ENCODE measurements at places on chromosomes 3 and 15.

GRCh38 chr3:39671116-39671515 lies 138.3 kb upstream of the MYRIP start:
- DNase-seq = no peak
- H3K4me3 ChIP-seq = no peak overlapping the region
- H3K27me3 ChIP-seq = peaks cover 5% of the 10 kb centered on the region
- no peaks in the 10 kb centered on the region for H3K36me3 ChIP-seq
- no peak overlapping the region for H3K27ac ChIP-seq

DNA sequence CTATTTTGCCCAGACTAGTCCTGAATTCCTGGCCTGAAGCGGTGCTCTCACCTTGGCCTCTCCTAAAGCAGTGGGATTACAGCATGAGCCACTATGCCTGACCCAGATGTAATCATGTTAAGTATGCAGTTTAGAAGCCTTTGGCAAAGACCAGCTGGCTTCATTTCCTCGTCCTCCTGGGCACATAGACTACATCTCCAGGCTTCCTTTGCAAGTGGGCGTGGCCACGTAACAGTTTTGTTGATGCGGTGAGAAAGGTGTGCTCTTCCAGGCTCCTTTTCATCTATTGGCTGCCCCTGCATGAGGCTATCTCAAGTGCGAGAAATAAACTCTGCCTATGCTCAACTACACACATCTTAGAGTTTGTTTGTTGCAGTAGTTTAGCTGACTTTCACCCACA lies 13.0 kb downstream of the SV2B start:
- H3K27me3 ChIP-seq = peaks cover 26% of the 10 kb centered on the region
- DNase-seq = no peak
- H3K27ac ChIP-seq = no peak overlapping the region
- no peak overlapping the region for H3K4me3 ChIP-seq

DNA sequence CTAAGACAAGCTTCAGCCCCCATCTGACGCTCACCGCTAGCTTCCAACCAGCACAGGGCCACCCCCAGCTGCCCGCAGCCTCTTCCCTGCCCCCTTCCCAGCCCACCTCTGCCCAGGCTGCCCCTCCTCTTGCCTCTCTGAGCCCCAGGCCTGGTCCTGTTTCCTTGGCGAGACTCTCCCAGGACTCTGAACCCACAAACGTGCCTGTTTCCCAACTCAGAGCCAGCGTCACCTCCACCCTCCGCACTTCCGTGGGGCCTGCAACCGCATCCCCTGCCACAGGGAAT lies 35.0 kb downstream of the ZXDC start:
- H3K27me3 ChIP-seq = no peaks in the 10 kb centered on the region
- DNase-seq = no peak

DNA sequence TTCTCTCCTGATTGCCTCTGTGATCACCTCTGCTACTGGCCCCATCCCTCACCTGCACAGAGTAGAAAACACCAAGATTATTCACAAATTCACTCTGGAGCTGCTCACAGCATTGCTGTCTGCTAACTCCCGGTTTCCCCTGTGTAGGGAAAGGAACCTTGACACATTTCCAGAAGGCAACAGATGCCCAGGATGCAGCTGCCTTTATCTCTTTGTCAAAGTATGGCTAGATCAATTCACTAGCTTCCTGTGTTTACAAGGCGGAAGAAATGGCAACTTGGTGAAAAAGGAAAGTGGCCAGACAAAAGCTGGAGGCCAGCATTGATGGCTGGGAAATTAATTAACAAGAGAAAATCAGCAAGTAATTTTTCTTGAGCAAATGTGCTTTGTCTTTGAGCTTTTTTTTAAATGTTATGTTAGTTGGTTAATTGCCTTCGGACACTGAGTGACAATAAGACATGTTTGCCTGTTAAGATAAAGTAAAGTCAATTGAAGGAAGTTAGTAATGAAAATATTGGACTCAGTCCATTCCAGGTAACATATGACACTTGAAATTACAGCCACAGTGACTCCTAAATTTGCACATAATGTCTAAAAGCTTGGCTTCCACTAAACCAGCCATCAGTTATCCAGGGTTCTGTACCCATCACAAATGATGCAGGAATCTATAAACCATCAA lies 394.6 kb upstream of the IL12A start:
- H3K4me1 ChIP-seq = no peaks in the 10 kb centered on the region
- H3K36me3 ChIP-seq = no peaks in the 10 kb centered on the region
- H3K27ac ChIP-seq = no peak overlapping the region
- H3K27me3 ChIP-seq = peaks cover 3% of the 10 kb centered on the region

- H3K4me3 ChIP-seq = no peak overlapping the region
- peaks cover 25% of the 10 kb centered on the region for H3K27me3 ChIP-seq
- DNase-seq = no peak
Measured at GRCh38 chr3:193779933-193780332, 186.9 kb downstream of the OPA1 start.

- H3K27ac ChIP-seq = no peak overlapping the region
- peaks cover 5% of the 10 kb centered on the region for H3K4me1 ChIP-seq
- no peak overlapping the region for H3K4me3 ChIP-seq
- DNase-seq = no peak
- H3K36me3 ChIP-seq = no peaks in the 10 kb centered on the region
- no peaks in the 10 kb centered on the region for H3K27me3 ChIP-seq
Measured at GRCh38 chr15:74611834-74612233, 3.8 kb upstream of the CLK3 start.

- H3K4me1 ChIP-seq = peaks cover 7% of the 10 kb centered on the region
- DNase-seq = peak; percentile 62
- no peaks in the 10 kb centered on the region for H3K36me3 ChIP-seq
- no peak overlapping the region for H3K27ac ChIP-seq
Measured at GRCh38 chr3:13110678-13111116, 37.5 kb upstream of the IQSEC1 start.

DNA sequence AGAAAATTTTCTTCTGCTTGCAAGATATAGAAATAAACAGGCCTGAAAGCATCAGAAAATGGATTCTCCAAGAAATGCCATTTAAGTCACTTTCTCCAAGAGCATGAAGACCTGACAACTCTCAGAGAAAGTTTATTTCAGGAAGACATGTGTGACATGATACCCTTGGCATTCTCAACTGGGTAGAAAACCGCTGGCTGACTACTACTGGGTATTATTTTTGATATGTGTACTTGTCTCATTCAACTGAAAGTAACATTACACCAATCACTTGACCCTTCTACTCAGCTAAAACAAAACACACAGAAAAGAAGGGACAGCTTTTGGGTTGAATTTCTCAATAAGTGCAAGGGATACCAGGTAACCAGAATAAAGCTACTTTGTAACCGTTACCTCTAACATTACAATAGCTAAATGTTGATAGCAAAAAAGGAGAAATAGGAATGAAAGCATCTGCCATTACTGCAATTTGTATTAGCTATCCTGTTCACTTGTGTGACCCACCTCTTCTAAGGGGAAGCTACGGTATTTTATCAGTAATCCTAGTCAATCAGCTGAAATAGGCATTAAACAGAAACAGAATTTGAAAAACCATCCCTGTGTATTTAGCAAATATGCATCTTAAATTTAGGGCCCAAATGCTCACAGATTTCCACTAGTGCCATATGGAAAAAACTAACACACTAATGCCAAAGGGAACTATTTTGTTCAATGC lies 7.3 kb downstream of the TRA2B start:
- peak overlapping the region; percentile 70 for H3K4me3 ChIP-seq
- H3K4me1 ChIP-seq = peaks cover 80% of the 10 kb centered on the region
- H3K36me3 ChIP-seq = peaks cover 89% of the 10 kb centered on the region
- H3K27ac ChIP-seq = peak overlapping the region; percentile 78

DNA sequence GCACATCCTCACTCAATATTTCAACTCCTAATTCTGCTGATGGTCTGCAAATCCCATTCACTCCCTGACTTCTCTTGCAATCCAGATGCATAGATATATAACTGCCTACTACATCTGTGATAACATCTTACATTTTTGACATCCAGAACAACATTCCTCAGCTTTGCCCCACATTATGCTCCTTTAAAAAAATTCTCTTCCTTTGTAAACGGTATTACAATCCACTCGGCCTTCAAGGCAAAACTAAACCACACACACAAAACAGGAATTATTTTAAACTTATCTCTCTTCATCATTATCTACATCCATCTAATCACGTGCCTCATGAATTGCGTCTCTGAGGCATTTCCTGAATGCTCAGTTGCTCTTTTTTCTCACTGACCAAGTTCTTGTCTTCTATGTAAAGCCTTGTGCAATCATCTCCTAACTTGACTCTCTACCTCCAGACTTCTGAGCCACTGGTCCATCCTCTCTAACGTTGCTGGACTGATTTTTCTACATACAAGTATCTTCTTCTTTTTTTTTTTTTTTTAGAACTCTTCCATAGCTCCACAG lies 117.0 kb downstream of the SATB1 start:
- H3K27me3 ChIP-seq = no peaks in the 10 kb centered on the region
- H3K4me1 ChIP-seq = no peaks in the 10 kb centered on the region
- no peaks in the 10 kb centered on the region for H3K36me3 ChIP-seq
- DNase-seq = no peak
- no peak overlapping the region for H3K4me3 ChIP-seq

GRCh38 chr15:93311620-93312019 lies 222.6 kb upstream of the RGMA start:
- H3K27ac ChIP-seq = no peak overlapping the region
- no peaks in the 10 kb centered on the region for H3K4me1 ChIP-seq
- no peaks in the 10 kb centered on the region for H3K36me3 ChIP-seq
- no peak overlapping the region for H3K4me3 ChIP-seq

- H3K27ac ChIP-seq = peak overlapping the region; percentile 93
- H3K27me3 ChIP-seq = no peaks in the 10 kb centered on the region
- no peaks in the 10 kb centered on the region for H3K36me3 ChIP-seq
- no peak for DNase-seq
Measured at GRCh38 chr3:183637106-183637486, 1.7 kb downstream of the KLHL24 start.

GRCh38 chr15:97124790-97125189 lies 794.3 kb downstream of the NR2F2 start:
- H3K36me3 ChIP-seq = no peaks in the 10 kb centered on the region
- no peak for DNase-seq
- no peaks in the 10 kb centered on the region for H3K4me1 ChIP-seq
- H3K27ac ChIP-seq = no peak overlapping the region
- no peaks in the 10 kb centered on the region for H3K27me3 ChIP-seq

DNA sequence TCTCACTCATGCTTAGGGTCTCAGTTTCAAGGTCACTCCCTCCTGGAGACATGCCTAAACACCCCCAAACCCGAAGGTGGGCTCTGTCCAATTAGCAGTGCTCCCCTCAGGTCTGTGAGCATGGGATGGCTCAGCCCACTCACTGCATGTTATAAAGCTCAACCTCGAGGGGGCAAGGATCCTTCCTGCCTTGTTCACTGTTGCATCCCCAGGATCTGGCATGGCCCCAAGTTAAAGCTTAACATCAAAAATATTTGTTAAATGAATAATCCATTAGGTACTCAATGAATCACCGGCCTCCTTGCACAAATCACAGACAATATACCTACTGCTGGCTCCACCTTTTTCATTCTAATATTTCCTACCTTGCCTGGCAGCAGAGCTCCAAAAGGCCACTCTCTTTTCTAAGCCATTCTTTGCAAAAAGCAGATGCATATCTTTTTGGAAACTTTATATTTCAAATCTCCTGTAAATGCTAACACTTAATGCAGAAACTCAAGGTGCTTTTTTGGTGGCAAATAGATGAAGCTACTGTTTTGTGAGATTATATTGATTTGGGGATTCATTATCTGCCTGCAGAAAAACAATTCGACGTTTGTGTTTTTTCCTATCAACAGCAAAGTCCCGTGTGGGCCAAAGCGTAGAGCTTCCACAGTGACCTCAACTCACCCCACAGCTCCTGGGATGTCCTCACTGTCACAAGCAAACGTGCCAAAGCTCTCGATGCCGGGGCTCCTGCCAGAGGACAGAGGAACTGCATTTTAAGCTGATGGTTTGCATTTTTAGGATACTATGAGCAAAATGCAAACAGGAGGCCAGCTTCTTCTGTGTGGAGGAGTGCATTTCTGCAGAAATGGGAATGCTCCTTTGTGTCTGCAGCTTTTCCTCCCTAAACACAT lies 35.4 kb downstream of the PCOLCE2 start:
- H3K4me1 ChIP-seq = no peaks in the 10 kb centered on the region
- no peak overlapping the region for H3K4me3 ChIP-seq
- H3K27me3 ChIP-seq = no peaks in the 10 kb centered on the region

DNA sequence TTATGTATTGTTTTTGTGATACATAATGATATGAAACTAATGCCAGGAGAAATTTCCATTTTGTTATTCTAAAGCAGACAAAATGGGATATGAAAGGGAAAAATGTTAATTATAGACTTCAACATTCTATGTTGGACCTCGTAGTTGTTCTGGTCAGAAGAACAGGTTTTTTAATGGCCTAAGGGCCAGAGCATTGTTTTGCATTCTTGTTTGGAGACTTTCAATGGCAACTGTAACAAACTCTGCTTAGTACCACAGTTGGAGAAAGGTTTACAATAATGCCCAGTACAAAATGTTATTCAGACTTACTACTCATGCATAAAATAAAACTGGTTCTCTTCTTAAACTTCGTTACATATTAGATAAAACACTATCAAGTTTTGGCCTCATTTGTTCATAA lies 12.2 kb downstream of the PPARG start:
- DNase-seq = no peak
- H3K4me3 ChIP-seq = no peak overlapping the region
- H3K36me3 ChIP-seq = no peaks in the 10 kb centered on the region
- H3K27me3 ChIP-seq = peaks cover 13% of the 10 kb centered on the region
- no peaks in the 10 kb centered on the region for H3K4me1 ChIP-seq
- no peak overlapping the region for H3K27ac ChIP-seq

DNA sequence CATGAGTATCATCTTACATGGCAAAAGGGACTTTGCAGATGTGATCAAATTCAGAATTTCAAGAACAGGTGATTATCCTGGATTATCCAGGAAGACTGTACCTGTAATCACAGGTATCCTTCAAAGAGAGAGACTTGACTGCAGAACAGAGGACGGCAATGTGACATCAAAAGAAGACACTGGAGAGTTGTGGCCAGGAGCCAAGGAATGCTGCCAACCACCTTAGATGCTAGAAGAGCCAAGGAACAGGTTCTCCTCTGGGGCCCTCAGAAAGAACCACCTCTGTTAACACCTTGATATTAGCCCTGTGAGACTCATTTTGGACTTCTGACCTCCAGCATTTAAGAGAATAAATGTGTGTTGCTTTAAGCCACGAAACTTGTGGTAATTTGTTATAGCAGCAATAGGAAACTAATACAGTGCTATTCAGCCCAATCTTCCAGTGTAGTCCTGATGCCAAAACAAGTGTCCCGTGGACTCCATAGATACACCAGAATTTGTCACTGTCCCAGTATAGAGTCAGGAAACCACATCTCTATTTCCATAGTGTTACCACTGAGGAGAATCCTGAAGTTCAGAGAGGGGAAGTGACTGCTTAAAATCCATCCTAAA lies 330.6 kb upstream of the TLE3 start:
- H3K36me3 ChIP-seq = no peaks in the 10 kb centered on the region
- no peak overlapping the region for H3K27ac ChIP-seq
- no peaks in the 10 kb centered on the region for H3K27me3 ChIP-seq
- no peak overlapping the region for H3K4me3 ChIP-seq
- DNase-seq = no peak
- H3K4me1 ChIP-seq = peaks cover 19% of the 10 kb centered on the region

- H3K27me3 ChIP-seq = peaks cover 15% of the 10 kb centered on the region
- no peak overlapping the region for H3K27ac ChIP-seq
- no peaks in the 10 kb centered on the region for H3K4me1 ChIP-seq
- H3K36me3 ChIP-seq = no peaks in the 10 kb centered on the region
- DNase-seq = no peak
Measured at GRCh38 chr3:46116996-46117395, 89.7 kb upstream of the XCR1 start.

Data from activated naive CD4-positive, alpha-beta T cell treated with anti-CD3 and anti-CD28 coated beads for 36 hours (primary cell).